ENCODE measurements at places on chromosomes 12 and 14. TPM values are rescaled to one million over a fixed set of nuclear protein-coding genes. Genes with fewer than 3 reads are reported as not detected.

The VDR gene
- 86.4 TPM for total RNA-seq

The CNIH1 gene
- 82.0 TPM for total RNA-seq

The PLXNC1 gene
- 9.5 TPM for total RNA-seq

The KLRG1 gene
- 6.6 TPM for total RNA-seq

The RPS26 gene
- total RNA-seq, result 29.8 TPM

The GALNT9 gene
- not detected for total RNA-seq

The MYF5 gene
- not detected for total RNA-seq

The HVCN1 gene
- total RNA-seq, result 24.2 TPM

The KRT6C gene
- not detected for total RNA-seq

Data from activated CD8-positive, alpha-beta T cell treated with anti-CD3 and anti-CD28 coated beads for 36 hours (primary cell).